Left forelimb (tissue), 1 donor: ENCODE measurements at places on chromosomes 6 and 20.

GRCh38 chr6:142935553-142936517 is 9.1 kb downstream of the HIVEP2 start:
- DNase-seq = no peak

DNA sequence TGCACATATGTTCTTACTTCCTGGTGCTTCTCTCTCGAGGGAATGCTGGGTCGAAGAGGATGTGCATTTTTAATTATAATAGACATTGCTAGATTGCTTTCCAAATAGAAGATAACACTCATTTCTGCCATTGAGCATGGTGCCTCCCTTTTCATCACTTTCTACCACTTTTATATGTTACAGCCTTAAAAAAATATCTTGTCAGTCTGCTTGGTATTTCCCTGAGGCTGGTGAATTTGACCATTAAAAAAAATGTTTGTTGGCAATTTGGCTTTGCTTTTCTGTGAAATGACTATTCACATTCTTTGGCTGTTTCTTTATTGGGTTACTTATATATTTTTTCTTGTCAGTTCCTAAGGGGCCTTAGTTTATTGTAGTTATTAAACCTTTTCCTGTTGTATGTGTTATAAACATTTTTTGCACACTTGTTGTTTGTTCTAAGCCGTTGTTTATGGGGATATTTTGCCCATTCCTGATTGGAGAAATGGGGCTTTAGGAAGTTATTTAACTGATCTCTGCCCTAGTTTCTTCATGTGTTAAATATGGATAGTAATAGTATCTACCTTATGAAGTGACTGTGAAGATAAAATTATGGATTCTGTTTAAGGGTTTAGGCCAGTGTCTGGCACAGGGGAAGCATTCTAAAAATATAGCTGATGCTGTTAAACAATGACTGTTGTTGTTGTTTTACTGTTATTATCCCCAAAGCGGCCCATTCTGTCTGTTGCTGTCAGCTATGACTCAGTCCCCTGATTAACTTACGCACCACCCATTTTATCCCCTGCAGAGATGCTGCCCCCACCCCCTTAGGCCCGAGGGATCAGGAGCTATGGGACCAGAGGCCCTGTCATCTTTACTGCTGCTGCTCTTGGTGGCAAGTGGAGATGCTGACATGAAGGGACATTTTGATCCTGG is 3.8 kb downstream of the DDR1 start:
- DNase-seq = no peak

DNA sequence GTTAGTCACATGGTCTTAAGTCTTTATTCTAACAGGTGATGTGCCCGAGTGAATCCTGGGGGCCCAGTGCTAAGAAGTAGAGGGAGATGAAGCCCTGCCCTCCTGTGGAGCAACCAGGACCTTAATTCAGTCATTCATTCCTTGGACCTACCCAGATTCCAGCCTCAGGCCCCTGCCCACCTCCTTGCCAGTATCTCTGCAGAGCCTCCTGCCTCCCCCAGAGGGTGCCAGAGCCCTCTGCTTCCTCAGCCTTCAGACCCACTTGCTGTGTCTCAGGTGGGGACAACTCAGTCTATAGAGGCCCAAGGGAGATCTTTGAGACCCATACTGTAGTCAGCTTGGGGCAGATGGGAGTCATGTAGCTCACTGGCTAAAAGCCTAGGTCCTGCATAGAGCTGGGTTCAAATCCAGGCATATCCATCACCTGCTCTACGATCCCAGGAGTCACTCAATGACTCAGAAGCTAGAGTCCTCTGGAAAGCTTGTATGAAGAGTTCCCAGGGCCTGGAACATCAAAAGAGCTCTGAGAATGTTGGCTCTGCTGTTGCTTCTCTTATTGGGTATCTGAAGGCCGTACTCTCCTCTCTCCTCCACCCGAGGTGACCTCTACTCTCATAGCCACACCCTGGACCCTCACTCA is 3.9 kb upstream of the SIGLEC1 start:
- DNase-seq = no peak

DNA sequence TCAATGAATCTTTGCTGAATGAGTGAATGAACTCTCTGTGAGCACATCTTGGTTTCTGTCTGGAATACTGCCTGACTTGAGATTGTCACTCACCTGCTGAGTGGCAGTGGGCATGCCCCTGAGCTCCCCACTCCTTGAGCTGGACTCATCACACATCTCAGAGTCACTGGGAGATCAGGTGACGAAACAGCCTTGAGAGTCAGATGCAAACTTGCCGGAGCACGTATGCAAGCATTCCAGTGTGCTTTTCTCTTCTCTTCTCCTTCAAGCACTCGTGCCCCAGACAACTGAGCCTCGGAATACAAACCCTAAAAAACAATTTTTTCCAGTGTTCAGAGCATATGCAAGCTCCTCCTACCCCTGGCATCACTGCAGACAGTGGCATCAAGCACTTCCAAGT is 9.4 kb upstream of the BMP7 start:
- no peak for DNase-seq

GRCh38 chr6:308307-308706 is 16.0 kb downstream of the DUSP22 start:
- DNase-seq = no peak

DNA sequence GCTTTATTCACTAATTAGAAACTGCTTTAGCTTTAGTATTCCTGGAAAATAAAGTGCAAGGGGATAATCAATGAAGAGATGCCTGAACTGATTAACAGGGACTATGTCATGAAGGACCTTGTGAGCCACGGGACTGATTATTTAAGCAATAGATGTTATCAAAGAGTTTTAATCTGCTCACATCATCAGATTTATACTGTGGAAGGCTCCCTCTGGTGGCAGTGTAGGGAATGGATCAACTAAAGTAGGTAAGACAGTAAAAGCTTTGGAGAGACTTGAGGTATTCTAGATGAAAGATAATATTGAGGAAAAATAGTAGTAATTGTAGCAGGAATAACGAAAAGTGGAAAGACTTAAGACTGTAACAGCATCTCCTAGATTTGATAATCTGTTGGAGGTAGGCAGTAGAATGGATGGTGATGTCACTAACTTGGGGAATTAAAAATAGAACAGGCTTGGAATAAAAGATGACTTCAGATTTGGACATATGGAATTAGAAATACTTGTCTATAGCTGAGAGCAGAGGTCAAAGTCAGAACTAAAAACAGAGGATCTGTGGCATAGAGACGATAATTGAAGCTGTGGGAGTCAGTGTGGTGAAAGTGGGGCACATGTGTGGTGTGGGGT is 80.3 kb upstream of the HTR1E start:
- DNase-seq = no peak

GRCh38 chr6:24233813-24234442 is 107.9 kb downstream of the NRSN1 start:
- DNase-seq = no peak

DNA sequence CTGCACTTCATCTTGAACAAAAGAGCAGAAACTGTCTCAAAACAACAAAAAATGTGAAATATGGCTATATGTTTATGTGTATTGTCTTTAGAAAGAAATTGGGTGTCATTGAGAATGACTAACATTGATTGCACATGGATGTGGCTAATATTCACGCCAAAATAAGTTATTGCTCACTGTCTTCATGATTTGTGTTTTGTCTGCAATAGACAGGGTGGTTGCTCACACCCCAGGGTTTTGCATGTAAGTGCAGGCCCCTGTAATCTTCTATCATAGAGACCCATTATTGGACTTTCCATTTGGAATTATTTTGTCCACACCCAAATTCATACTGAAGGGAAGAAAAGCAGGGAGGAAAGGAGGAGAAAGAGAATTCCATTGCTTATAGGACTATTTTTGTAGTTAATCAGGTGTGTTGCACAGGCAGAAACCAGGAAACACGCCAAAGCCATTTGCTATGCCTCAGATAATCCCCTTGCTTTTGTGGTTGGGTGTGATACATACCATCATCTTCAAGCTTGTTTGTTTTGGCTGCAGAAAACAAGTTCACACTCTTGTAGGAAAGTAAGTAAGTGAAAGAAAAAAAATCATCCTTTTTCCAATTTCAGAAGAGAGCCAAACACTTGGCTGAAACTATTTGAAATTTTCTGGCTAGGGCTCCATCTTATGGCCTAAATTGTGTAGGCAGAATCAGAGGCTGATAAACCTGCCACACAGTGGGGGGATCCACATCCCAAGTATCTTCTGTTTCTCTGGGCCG is 214.1 kb downstream of the COL12A1 start:
- no peak for DNase-seq

GRCh38 chr6:17367868-17368267 is 25.5 kb upstream of the CAP2 start:
- DNase-seq = no peak

GRCh38 chr20:53900380-53900999 is 169.9 kb downstream of the BCAS1 start:
- no peak for DNase-seq

DNA sequence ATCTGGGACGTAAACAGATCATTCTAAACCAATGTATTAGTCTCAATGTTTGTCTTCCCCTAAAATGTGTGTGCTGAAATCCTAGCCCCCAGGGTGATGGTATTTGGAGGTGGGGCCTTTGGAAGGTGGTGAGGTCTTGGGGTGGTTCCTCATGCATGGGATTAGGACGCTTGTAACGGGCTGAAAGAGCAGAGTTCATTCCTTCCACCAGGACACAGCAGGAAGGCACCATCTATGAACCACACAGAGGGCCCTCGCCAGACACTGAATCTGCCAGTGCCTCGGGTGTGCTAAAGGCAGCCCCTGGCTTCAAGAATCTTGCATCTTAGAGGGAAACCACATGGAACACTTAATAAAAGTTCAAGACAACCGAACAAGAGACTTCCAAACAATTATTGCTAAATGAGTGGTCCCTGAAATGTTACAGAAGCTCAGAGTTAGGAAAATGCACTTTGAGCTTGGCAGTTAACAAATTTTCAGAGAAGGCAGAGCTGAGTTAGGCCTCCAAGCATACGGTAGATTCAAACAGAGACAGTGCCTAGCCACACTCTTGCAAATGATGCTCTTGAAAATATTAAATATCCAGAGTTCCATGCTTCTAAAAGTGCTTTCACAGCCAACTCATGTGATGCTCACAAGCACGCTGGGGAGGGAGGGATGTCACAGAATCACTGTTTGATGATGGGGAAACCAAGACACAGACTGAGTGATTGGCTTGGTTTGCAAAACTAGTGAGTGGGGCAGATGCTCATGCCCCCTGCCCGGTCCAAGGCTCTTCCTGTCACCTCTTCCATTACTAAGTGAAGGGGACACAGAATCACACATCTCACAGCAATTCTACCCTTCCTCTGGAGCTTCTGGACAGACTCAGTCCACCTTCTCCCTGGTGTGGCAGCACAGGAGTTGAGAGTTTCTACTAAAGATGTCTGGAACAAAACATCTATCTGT is 27.4 kb downstream of the TBC1D7 start:
- no peak for DNase-seq
